ENCODE measurements at places on chromosomes 16 and 17.

GRCh38 chr16:963913-964312, 6.9 kb downstream of the LMF1 start:
- DNase-seq, result no peak

DNA sequence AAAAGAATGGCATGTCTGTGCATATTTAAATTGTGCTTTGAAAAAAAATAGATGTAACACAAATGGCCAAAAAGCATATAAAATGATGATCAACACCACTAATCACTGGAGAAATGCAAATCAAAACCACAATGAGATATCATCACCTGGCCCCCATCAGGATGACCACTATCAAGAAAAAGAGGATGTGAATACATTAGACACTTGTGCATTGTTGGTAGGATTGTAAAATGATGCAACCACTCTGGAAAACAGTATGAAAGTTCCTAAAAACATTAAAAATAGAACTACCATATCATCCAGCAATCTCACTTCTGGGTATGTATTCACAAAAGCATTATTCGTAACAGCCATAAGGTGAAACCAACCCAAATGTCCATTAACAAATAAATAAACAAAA, 91.5 kb downstream of the SPAG9 start:
- no peak for DNase-seq

DNA sequence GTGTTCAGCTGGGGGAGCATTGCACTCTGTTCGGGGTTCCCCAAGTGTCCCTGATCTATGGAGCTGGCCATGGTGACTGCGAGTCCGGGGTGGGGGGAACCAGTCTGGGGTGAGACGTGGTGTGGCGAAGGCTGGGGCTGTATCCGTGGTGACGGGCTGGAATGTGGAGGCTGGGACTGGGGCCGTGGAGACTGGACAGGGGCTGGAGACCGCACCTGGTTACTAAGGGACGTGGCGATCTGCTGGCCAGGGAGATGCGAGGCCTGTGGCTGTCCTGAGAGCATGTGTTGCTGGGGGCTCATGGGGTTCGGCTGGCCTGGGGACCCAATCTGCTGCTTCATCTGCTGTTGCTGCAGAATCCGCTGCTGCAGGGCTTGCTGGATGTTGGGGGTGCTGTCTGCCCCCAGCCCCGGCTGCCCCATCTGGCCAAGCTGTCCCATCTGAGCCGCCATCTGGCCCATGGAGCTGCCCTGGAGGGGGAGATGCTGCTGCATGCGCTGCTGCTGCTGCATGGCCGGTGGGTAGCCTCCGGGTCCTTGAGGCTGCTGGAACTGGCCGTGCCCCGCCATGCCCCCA, 10.6 kb upstream of the TRAP1 start:
- no peak for DNase-seq

GRCh38 chr16:26727848-26728247, 338.9 kb upstream of the C16orf82 start:
- no peak for DNase-seq

- DNase-seq, result no peak
These were observed 874 bp downstream of the SLC25A19 start for GRCh38 chr17:75288359-75288758.

- no peak for DNase-seq
These were observed 57.7 kb downstream of the ZNF778 start for GRCh38 chr16:89275284-89275584.

DNA sequence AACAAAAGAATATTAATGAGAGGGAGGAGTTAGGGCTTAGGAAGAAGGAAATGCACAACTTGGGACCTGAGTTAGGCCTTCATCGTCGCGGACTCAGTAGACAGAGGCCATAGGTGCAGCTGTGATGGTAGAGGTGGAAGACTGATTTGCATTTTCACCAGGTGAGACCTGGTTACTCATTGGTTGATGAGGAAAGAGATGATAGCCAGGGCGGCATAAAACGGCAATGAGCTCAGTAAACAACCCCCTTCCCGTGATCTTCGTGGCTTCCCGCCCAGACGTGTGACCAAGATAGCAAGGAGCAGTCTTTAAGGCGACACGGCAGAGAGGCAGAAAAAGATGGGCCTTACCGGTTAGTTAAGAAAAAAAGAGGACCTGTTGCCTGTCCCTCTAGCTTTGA, at the start of gene TMC5:
Gene TMC5 (plus strand): TSS at position 244 of the 400 bp plus-strand sequence. CDS start 22,156 bp downstream, outside the sequence.
- no peak for DNase-seq

- no peak for DNase-seq
These were observed 191.8 kb downstream of the PRKCA start for GRCh38 chr17:66494023-66494803.

DNA sequence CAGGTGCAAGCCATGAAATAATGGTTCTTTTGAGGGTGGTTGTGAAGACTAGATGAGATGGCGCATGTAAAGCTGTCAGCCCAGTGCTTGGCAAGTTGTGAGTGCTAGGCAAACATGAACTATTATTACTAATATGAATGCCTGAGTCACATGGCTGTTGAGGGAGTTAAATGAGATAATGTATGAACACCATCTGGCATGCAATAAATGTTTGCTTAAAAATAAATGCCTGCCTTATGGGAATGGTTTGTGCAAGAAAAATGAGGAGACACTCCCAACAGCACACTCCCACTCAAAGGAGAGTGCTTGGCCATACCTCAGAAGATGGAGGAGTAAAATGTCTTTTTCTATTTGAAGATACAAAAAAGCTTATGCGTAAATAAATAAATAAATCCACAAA, 3.6 kb downstream of the MAPK3 start:
- DNase-seq, result no peak

DNA sequence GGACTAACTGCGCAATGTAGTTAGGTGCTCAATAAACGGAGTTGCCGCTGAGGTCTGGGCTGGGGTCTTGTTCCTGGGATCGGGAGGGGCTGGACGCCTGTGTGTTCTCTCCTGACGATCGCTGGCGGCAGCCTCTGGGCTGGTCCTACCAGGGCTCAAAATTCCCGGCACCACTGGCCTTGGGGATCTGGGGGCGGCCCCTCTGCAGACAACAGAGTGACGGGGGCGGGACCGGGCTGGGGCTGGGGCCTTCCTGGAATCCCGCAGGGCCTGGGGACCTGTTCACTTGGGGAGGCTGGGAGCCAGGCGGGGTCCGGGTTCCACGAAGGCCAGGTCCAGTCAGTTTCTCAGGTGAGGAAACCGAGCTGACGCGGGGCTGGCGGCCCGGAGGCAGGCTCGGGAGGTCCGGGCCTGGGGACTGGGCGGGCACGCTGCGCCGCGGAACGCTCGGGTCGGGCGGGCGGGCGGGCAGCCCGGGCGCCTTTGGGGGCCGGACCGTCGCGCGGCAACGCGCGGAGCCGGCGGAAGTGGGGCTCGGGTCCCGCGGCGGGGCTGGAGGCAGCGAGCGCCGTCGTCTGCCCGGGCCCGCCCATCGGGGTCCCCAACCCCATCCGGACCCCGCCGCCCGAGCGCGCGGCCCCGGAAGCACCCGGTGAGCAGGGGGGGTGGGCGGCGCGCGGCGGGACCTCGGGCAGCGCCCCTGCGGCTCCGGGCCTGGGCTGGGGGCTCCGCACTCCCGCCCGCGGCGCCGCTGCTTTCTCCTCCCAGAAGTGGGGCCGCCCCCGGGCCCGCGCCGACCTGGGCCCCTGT, at the start of gene PIGQ:
Gene PIGQ (plus strand): TSS at position 524 of the 810 bp plus-strand sequence. CDS start 4,107 bp downstream, outside the sequence.
- peak; percentile 47 for DNase-seq

- DNase-seq, result no peak
These were observed 108.5 kb downstream of the TMEM114 start for GRCh38 chr16:8481810-8482209.

DNA sequence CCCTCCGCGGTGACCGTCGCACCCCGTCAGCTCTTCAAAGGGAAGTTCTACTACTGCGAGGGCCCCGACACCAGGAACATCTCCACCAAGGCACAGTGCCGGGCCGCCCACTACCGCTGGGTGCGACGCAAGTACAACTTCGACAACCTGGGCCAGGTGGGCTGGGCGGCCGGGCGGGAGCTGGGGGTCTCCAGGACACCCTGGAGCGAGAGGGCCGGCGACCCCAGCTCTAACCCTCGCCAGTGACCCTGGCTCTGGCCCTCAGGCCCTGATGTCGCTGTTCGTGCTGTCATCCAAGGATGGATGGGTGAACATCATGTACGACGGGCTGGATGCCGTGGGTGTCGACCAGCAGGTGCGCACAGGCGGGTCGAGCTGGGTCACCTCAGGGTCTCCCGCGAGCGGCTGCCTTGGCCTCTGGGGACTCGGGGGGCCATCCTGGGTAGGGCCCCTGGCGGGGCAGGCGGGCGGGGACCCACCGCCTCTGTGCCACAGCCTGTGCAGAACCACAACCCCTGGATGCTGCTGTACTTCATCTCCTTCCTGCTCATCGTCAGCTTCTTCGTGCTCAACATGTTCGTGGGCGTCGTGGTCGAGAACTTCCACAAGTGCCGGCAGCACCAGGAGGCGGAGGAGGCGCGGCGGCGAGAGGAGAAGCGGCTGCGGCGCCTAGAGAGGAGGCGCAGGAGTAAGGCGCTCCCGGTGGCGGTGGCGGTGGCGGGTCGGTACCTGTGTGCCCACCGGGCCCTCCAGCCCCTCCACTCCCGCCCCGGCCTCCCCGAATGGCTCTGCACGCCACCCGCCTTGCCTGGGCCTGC, 13.4 kb downstream of the TPSG1 start:
- DNase-seq, result no peak

DNA sequence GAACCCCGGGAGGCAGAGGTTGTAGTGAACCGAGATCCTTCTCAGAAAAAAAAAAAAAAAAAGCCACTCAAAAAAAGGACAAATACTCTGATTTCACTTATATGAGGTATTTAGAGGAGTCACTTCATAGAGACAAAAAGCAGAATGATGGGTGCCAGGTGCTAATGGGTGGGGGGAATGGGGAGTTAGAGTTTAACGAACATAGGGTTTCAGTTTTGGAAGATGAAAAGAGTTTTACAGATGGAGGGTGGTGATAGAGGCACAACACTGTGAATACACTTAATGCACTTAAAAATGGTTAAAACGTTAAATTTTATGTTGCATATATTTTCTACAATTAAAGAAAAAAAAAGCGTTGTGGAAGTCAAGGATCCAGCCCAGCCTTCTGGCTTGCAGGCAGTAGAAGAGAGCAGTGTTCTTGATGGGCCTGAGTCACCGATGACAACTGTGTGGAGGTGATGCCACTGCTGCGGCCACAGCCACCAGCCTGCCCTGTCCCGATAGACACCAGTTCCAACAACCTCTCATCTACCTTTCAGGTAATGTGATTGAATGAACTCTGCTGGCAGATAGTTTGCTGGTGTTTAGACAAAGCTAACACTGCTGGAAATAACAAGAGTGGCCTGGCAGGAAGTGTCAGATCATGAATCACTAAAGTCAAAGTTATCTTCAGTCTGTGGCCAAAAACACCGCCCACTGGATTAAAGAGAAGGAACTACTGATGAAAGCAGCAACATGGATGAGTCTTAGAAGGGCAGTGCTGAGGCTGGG, 49.9 kb upstream of the COX10 start:
- no peak for DNase-seq

DNA sequence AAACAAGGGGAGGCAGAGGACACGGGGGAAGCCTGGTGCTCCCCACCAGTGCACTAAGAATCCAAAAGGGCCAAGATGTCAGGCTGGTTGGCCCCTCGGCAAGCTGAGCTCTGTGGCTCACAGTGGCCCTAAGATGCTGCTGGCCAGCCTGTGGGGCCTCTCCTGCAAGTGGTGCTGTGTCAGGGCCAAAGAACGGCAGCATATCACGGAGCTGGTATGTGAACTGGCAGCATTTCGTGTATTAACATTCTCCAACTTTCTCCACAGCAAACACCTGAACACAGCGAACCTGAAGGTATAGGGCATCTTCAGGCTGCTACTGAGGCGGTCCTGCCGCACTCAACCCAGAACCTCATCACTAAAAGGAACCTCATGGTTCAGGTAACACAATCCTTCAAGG, 34.8 kb downstream of the VAC14 start:
- no peak for DNase-seq

DNA sequence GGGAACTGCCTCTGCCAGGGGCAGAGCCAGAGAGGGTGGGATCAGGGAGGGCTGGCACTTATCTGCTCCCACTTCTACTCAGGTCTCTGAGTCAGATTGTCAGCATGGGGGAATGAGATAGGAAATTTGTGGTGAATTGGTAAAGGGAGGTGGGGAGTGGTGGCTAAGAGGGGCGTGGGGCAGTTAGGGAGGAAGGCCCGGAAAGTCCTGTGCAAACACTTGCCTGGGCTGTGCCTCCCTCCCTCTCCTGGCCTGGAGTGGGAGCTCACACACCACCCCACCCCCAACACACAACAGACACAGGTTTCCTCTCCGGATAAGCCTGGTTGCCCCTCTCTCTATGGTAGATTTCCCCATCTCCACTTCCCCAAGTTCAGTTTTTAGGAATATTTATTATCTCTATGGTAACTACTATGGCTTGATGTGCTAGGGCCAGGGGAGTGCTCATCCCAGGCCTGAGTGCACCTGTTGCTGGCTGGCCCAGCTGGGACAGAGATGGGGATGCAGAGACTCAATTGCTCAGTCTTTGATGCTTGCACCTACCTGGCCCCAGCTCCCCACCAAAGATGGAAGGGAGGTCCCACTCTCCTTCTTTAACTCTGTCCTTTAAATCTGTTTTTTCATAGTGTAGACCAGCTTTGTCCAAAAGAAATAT, 2.7 kb downstream of the SPNS2 start:
- no peak for DNase-seq

DNA sequence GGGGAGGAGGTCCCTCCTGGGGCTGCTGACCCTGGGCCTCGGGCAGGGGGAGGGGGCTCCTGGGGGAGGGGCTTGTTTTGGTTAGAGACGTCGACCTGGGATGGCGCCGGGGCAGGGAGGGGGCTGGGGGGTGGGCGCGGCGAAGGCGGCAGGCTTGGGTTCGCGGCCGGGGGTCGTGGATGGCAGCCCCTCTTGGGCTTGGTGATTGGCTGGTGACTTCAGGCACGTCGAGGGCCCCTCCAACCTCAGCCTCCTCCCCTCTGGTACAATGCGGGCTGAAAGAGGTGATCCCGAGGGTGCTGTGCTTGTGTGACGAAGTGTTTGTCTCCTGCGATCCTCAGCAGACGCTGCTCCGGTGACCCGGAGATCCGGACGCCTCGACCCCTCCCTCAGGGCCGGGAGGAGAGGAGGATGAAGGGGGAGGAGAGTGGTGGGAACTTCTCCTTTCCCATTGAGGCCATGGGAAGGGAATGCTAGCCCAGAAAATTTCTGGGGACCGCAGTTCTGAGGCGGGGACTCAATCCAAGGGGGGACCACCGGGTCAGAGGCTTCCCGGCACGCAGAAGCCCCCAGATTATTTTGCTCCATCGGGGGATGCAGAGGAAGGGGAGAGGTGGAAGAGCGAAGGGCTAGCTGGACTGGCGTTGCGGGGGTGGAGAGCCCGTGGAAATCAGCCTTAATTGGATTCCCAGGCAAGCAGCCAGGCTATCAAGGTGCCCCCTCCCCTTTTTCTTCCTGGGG, 43.9 kb downstream of the RAI1 start:
- no peak for DNase-seq
